ENCODE measurements at places on chromosomes 1 and 21.

DNA sequence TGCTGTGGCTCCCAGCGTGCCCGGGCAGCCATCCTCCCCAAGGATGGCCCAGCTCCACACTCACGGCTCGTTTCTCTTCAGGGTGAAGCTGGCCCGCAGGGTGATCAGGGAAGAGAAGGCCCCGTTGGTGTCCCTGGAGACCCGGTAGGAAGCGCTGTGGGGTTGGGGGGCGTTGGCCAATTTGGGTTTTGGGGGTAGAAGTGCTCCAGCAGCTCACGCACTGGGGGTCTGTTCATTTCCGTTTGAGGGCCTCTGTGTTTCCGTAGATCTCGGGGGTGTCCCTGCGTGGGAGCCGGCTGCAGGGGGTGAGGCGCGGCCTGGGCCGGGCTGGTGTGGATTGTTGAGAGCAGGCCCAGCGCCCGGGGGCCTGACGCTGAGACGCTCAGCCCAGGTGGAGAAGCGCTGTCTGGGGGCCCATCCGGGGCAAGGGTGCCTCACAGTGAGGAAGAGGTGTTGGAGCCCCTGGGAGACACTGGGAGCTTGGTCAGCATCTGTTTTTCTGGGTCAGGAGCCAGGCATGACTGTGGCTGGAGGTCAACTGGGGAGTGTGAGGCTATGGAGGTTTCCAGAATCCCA lies 12.6 kb downstream of the COL6A1 start:
- DNase-seq: no peak

- DNase-seq: no peak
These were observed 2.7 kb upstream of the HSPG2 start for GRCh38 chr1:21939650-21940374.

DNA sequence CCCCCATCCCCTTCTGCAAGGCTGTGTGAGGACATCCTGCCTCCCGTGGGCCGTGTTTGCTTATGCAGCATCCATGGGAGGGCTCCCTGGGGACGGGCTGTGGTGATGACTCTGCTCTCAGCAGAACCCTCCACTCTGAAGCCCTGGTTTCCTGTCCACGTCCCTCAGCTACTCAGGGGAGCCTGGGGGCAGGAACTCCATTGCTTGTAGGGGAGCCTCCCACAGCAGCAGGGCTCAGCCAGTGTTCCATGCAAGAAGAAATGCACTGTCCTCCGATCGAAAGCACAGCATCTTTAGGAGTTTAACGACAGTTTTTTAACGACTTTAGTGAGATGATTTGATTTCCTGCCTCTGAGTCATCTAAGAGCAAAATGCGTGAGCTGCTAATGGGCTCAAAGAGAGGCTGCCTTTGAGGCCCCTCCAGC lies 8.3 kb upstream of the KCNAB2 start:
- DNase-seq: no peak

DNA sequence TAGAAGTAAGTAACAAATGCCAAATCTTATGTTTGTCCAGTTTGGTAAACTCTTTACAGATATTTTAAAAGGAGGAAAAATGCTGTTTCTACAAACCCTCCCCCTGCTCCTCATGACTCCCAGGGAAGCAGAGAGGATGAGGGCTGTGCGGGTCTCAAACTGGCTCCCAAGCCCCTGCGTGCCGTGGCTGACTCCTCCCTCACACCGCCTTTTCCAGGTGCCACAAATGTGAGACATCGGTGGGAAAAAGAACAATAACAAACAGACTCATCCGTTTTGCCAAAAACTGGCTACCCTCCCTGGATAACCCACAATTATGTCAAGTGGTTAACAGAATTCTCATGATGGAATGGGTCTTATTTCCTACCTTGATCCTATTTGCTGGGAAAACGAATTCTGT lies 594.6 kb downstream of the PTPRU start:
- no peak for DNase-seq

DNA sequence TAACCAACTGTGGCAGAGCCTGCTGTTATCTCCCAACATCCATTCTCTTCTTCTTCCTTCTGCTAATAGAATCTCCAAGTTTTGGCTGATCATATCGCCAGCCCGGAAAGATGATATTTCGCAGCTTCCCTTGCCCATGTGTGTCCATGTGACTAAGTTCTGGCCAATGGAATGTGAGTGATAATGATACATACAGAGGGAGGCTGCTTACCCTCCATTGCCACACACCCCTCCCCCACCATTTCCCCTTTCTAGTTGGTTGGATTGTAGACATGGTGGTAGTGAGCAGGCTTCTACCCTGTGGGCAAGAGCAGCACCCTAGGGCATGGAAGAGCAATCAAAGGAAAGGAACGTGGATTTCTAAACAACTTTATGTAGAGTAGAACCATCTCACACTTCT lies 48.8 kb downstream of the SLC9C2 start:
- DNase-seq: no peak

DNA sequence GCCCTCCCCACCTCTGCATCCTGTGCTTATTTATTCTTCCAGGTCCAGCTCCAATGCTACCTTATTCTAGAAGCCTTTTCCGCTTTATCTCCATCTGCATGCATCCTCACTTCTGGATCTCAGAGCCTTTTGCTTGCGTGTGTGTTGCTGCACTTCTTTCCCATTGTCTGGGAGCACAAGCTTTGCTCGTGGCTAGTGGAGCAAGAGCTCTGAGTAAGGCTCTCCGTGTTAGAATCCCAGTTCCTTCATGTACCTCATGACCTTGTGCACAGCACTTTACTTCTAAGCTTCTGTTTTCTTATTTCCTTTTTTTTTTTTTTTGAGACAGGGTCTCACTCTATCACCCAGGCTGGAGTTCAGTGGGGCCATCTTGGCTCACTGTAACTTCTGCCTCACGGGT lies 140.0 kb upstream of the POU3F1 start:
- DNase-seq: no peak

- DNase-seq: no peak
These were observed 121.3 kb downstream of the TNNI3K start for GRCh38 chr1:74356493-74356892.

DNA sequence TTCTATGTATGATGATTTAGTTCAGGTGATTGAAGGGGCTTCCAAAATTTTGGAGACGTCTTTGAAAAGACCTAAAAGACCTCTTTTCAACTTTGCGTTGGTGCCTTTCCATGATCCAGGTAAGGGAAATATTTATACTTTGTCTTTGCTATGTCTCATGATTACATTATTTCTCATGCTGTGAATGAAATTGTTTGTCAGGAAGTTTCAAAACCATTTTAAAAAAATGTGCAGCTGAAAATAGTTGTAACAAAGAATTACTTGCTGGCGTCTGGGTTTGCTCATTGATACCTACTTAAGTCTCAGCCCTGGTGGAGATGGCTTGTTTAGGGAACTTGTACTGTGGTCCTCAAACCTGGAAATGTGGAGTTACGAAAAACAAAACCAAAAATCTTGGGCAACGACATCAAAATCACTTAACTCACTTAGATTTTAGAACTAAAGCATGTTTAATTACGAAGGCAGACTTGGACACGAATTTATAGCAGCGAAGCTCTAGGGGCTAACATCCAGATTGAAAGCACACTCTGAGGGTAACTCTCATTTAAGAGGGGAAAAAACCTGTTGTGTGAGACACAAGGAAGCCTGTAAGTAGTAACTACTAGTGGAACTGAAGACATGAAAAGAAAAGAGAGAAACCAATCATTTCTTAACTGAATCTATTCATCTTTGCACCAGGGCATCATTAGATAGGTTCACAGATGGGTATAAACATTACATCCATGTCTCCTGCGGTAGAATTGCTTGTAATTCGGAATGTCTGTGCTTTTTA lies 924 bp downstream of the HMCN1 start:
- DNase-seq: no peak

DNA sequence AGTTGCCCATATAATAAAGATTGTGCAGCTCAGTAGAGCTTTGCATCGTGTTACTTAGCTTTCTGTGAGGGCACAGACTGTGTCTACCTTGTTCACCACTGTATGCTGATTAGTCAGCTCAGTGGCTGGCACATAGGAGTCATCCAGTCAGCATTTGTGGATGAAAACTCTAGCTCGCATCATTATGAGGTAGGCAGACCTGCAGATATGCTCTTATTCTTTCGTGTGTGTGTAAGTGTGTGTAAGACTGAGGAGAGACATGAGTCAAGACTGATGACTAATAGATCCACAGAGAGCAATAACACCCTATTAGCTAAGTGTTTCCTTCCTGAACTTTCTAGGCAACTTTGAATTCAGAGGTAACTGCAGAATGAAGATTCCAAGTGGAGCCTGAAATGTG lies 17.1 kb downstream of the TTF2 start:
- no peak for DNase-seq

DNA sequence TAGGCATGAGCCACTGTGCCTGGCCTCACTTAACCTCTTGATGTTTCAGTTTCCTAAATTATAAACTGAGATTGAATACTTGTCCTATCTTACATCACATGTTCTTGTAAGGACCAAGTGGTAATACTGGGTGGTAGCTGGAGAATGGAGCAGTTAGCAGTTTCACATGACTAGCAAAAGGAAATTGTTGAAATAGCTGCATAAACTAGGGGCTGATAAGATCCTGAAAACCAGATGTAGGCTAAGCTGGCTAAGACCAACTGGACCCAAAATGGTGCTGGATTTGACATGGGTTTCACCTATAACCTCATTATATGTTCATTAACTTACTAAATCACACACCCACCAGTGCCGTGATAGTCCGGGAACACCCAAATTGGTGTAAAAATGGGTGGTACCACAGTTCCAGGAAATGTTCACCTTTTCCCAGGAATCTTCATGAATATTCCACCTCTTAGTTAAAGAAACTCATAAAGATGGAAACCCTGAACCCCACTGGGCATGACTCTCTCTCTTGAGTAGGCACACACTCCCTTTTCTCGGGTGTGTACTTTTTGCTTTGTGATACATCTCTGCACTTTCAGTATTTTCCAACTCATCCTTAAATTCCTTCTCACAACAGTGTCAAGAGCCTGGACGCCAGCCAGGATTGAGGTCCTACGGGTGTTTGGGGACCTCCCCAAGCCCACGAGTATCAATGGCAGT lies at the start of gene PAPPA2:
TSS of gene PAPPA2 (plus strand) at position 502 of the 705 bp plus-strand sequence. CDS start 93,148 bp downstream, outside the sequence.
- DNase-seq: no peak

GRCh38 chr21:38949070-38949380 lies 143.3 kb downstream of the ETS2 start:
- no peak for DNase-seq

- no peak for DNase-seq
These were observed 109.8 kb downstream of the TOMM20 start for GRCh38 chr1:235018720-235019444.

DNA sequence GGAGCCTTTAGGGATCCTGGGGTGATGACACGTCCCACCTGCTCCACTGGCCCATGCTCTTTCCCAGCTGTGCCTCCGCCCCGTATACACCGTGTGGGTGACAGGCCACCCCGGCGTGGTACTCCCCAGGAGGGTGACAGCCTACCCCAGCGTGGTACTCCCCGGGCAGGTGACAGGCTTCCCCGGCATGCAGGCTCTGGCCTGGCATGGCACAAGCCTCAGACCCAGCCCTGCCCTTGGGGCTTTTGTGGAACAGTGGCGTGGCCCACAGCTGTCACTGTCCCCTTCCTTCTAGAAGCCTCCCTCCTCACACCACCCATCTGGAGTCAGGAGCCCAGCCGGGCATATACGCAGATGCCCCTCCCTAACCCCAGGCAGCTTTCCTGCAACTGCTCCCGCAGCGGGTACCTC lies 4.7 kb upstream of the PFKL start:
- DNase-seq: no peak

DNA sequence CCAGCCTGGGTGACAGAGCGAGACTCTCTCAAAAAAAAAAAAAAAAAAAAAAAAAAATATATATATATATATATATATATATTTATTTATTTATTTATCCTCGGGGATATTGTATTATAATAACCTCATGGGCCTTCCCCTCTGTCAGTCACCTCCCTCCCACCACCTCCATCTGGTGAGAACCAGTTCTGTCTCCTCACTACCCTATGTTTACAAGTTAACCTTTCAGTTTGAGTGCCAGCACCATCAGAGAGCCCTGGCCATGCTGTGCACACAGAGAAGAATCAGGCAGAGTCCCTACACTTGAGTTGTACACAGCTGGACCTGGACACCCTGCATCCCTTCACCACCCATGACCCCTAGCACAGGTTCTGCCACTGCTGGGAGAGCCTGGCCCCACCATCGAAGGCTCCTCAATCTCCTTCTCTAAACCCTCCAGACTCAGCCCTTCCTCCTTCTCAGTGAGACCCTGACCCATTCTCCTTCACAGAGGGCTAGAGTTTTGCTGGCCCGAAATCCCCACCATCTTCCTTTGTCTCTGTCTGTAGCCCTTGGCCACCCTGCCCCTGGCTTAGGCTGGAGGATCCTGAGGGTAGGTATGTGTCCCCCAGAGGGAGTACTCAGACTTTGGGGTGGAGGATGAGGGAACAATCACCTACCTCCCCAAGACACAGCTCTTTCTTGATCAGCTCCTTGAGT lies 1.2 kb downstream of the S100A5 start:
- no peak for DNase-seq

GRCh38 chr1:3126756-3127678 lies 58.0 kb downstream of the PRDM16 start:
- DNase-seq: no peak

DNA sequence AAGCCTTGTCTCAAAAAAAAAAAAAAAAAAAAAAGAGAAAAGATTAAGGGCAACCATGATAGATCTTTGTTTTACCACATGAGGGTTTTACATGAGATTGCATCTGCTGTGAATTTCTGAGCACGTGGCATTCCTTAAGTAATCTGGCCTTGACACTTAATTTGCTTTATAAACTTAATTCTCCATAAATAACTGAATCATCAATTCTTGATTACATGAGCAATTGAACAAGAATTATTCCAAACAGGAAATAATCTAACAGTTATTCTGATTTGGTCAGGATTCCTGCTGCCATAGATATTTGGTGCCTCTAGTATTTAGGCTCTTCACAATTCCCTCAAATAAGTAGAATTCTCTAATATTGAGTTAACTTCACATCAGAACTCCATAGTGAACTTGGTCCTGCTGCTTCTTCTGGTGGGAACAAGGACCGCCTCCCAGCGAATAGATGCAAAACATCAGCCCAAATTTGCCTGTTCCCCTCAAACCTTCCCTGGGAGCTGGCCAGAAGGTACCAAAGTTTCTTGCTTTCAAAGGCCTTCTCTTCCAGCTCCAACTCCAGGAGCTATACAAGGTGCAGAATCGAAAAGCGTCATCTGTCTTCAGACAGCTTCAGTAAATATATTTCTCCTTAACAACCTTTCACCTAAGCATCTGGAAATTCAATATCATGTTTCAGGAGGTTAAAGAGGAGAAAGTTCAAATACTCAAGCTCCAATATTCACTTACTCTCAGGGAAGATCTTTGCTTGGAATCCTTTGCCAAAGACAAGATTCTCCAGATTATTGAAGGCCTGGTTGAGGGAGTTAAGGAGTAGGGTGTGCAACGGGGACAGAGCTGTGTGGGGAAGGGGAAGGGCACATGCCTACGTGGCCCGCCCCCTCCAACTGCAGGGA lies 1.0 kb downstream of the KRTCAP2 start:
- no peak for DNase-seq

DNA sequence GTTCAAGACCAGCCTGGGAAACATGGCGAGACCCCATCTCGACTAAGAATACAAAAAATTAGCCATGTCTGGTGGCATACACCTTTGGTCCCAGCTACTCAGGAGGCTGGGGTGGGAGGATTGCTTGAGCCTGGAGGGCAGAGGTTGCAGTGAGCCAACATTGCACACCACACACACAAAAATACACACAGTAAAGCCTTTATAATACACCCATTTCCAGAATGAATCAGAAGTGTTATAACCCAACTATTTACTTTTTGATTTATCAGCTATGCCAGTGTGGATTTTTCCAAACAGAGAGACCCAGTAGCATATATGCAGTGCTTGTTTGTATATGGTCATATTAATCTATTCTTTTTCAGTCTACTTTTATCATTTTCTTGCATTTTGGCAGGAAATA lies 200.1 kb downstream of the ZP4 start:
- DNase-seq: no peak

- no peak for DNase-seq
These were observed 259.2 kb downstream of the ADGRL2 start for GRCh38 chr1:82059959-82060358.

- no peak for DNase-seq
These were observed 29.0 kb upstream of the JAK1 start for GRCh38 chr1:64995316-64995715.
